Activated CD8-positive, alpha-beta memory T cell treated with anti-CD3 and anti-CD28 coated beads, Interleukin-2, amount 10 ng/mL, durations not matched to agents 7 days and 5 days (primary cell): ENCODE measurements at places on chromosomes 6 and 20. TPM values are rescaled to one million over a fixed set of nuclear protein-coding genes. Genes with fewer than 3 reads are reported as not detected.

DNA sequence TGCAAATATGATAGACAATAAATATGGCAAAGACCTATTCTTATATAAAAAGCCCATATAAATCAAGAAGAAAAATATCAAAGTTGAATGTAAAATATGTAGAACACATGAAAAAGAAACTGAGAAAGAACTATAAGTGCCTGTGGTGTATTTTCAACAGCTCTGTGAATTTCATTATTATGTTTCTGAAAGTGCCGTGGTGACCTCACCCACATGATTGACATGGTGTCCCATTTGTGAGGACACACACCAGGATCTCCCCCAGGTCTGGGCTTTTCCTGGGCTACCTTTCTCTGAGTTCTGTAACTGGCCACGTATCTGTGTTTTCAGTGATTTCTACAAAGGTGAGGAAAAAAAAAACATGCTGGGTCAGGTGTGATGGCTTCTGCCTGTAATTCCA, 86.7 kb downstream of the BMP6 start:
- DNase-seq = no peak

DNA sequence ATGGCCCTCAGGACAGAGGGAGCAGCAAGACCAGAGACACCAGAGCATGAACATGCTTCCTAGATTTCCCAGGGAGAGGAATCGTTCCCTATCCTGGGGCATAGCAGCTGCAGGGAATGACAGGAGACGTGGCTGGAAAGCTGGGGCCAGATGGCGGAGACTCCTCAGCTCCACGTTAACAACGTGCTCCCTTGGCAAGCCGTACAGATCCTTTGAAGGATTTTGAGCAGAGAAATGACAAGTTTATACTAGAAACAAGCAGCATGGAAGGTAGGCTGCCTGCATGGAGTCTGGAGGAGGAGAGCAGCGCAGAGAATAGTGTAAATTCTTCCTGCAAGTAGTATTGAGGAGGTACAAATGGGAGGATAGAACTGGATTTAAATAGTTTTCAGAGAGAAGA, 11.7 kb downstream of the MYLIP start:
- no peak for DNase-seq

GRCh38 chr6:1334684-1335083, 22.8 kb downstream of the FOXQ1 start:
- DNase-seq = no peak

- no peak for DNase-seq
Observed at GRCh38 chr6:150924808-150925589, 59.5 kb downstream of the MTHFD1L start.

- DNase-seq = no peak
Observed at GRCh38 chr6:163775313-163775712, 360.8 kb downstream of the QKI start.

- no peak for DNase-seq
Observed at GRCh38 chr6:158002249-158002950, 20.7 kb downstream of the SYNJ2 start.

DNA sequence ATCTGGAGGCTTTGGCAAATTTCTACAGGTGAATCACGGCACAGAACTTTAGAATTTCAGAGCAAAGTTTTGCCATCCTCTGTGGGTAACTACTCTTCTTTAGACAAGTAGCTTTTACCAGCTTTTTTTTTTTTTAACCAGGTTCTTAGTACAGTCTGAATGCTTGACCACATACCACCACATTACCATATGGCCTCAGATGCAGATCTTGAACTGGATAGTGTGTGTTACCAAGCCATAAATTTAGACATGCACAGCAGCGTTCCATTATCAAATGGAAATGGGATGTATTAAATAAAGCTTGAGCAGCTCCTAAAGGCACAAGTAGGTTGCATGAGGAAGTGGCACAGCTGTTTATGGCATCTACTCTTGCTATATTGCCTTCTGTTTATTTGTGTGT, 38.3 kb upstream of the PRSS16 start:
- DNase-seq = no peak

DNA sequence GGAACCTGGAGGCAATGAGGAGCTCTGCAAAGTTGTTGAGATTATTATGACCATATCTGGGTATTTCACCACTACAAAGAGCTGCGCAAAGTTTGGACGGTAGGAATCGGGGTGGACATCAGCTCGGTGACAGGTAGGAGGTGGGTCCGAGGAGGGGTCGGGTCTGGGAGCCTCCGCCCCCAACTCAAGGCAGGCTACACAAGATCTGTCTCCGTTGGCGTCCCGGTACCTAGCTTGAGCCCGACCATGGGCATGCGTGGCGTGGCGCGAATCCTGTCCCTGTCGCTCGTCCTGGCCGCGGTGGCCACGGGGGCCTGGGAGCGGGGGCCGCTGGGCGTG, 40.2 kb upstream of the ZNFX1 start:
- no peak for DNase-seq

DNA sequence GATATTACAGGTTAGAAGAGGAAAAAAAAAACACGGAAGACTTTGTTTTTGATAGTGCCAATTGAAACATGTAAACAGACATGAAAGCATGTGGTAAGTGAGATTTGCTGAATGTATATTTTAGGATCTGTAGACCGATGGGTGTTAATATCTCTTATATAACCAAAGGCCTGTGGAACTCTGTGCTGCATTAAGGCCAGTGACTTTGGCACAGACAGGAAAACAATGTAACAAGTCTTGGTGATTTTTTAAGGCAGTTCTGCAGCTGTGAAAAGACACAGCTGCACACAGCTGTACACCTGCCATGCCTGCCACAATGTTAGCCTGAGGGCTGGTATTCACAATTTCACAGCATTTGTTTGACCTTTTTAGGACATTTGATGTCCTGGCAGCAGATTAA, 6.1 kb downstream of the SOBP start:
- DNase-seq = no peak

DNA sequence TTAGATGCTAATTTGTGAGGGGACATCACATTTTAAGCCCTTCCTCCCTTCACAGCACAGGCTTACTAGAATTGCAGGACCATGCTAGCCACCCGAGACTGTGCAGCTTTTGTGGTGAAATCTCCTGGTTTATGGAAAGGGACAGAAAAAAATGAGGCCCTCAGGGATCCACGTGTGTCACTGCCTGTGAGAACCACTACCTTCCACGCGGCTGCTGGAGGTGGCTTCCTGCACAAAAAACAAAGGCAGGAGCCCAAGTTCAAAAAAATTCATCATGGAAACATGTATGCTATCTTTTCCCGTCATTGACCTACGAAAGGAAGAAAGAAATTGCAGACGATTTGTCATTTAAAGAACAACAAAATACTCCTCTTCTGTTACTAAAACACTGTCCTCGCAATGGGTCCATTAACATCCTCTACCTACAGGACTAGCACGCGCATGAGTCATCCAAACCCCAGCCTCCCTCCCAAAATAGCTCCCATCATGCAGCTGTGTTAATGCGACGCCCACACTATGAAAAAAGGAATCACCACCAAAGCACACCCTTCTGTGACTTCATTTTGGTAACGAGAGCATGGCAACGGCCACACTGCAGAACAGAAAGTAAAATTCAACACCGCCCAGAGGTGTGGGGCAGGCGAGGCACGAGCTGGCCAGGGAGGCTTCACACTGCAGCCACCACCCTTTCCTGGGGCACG, 45.7 kb downstream of the RAMACL start:
- peak; percentile 85 for DNase-seq

DNA sequence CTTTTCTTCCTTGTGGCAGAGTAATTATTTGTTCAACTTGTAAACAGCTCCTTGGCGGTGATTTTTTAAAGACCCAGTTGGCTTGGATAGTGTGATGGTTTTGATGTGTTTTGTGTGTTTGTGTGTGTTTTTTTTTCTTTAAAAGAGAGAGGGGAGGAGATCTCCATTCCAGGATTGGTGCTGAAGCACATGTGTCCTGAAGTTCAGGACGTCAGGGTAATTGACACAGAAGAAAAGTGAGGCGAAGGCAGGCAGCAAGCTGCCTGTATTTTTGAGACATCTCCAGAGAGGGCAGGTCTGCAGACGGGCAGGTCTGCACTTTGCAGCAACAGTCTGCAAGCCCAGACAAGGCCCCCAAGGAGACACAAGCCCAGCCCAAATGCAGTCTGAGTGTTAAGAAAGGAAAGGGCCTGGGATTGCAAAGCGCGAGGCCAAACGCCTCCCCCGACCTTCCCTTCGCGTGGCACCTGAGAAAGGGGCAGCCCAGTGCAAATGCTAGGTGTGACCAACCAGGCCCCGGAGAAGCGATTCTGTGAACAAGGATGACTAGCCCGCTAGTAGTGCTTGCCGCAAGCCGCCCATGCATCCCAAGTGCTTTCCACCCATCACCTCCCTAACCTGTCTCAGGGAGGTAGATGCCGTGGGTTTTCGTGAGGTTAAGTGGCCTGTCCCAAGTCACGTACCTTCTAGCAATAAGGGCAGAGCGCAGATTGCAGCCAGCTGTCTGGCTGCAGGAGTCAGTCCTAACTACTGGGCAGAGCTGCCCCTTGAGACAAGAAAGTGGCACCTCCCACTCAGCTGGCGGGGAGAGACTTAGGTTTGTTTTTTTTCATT, 230.5 kb downstream of the ZMYND8 start:
- DNase-seq = no peak

- no peak for DNase-seq
Observed at GRCh38 chr20:57440678-57441509, 49.7 kb downstream of the RBM38 start.

DNA sequence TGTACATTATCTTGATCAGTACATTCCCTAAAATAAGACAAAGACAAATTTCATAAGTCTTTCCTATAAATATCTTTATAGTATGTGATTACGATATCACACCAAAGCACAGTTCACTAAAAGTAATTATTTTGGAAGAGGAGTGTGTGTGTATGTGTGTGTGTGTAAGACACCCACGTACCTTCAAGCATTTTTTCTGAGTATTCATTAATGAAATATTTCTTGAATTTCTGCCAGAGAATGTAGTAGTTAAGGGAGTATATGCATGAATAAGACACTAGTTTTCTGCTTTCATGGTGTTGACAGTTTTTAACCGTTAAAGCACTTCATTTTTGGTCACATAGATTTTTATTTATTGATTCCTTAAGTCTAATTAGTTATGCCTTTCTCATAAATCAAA, 36.8 kb downstream of the MANEA start:
- DNase-seq = no peak

- DNase-seq = no peak
Observed at GRCh38 chr6:26592649-26593048, 4.1 kb upstream of the ABT1 start.

GRCh38 chr20:48339986-48340882, 487.6 kb downstream of the PREX1 start:
- DNase-seq = peak; percentile 45

DNA sequence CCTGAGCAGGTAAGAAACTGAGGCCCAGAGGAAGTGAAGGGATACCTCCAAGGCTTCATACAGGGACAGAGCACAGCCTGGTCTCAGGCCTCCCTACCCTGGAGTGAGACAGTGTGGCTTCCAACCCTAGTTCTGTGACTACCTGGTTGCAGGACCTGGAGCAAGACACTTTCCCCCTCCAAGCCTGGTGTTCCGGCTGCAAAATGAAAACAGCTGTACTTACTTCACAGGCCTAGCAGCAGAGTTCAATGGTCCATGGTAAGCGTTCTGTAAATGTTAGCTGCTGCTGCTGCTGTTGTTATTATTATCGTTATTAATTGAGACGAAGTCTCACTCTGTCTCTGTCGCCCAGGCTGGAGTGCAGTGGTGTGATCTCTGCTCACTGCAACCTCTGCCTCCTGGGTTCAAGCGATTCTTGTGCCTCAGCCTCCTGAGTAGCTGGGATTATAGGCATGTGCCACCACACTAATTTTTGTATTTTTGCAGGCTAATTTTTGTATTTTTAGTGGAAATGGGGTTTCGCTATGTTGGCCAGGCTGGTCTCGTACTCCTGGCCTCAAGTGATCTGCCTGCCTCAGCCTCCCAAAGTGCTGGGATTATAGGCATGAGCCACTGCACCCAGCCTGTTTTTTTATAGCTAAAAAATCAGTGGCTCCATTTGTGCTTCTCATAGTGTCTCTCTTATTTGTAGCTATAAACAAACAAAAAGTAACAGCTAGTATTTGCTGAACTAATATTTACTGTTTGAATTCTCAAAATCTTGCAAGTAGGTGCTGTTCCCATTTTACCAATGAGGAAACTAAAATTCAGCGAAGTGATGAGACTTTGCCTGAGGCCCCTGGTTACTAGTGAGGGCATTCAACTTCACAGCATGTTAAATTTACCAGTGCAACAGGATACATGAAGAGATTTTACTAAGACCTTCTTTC, 41.9 kb downstream of the COX4I2 start:
- no peak for DNase-seq

Gene MRPL18
- total RNA-seq = 74.4 TPM

Gene BEND6
- not detected for total RNA-seq

Gene POPDC3
- total RNA-seq = not detected

Gene OR2B6
- 0.23 TPM for total RNA-seq
